ENCODE measurements at places on chromosomes 1 and 21.

DNA sequence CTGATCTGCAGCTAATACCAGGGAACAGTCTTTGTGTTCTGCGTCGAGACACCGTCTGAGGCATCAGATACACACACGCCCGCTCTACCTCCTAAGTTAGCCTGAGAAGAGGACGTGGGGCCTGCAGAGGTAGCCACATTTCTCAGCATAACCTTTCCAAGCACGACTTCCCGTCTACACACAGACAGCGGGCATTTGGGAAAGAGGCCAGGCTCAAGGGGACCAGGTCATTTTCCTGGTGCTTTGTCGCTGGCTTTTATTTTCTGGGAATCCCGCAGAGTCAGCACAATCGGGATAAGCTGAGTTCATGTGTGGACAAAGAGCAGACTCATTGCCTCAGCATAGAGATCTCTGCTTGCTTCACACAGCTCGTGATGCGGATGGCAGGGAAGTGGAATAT is 72.5 kb upstream of the SMYD2 start:
- no peak for DNase-seq

DNA sequence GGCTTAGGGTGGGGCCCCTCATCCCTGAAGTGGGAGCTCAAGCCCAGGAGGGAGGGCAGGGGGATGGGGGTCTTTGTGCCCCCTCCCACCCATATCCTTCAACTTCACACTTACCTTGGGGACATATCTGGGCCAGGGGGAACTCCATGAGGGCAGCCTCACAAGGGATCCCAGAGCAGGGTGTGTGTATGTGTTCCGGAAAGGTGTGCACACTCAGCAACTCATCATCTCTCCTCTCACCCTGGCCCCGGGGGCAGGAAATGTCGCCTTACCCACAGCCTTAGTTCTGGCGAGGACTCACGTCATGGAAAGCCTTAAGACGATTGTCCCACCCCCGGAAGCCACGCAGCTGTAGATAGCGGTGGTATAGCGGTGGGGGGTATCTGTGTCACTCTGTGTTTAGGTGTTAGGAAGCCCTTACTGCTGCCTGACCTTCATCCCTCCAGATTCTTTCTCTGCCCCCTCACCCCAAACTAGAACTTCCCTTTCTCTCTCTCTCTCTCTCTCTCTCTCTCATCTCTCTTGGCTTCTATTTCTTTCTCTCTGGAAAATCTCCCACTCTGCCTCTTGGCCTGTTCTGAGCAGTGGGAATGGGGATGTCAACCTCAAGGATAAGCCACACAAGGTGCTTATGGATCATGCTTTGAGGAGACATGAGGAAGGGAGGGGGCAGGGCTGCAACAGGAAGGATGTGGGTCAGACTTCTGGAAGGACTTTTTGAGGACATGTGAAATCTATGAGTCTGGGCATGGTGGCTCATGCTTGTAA is at the start of gene SH2D2A:
TSS of gene SH2D2A (minus strand) at position 288 of the 768 bp plus-strand sequence. CDS start at position 148, 140 bp downstream.
- DNase-seq = peak; percentile 94

DNA sequence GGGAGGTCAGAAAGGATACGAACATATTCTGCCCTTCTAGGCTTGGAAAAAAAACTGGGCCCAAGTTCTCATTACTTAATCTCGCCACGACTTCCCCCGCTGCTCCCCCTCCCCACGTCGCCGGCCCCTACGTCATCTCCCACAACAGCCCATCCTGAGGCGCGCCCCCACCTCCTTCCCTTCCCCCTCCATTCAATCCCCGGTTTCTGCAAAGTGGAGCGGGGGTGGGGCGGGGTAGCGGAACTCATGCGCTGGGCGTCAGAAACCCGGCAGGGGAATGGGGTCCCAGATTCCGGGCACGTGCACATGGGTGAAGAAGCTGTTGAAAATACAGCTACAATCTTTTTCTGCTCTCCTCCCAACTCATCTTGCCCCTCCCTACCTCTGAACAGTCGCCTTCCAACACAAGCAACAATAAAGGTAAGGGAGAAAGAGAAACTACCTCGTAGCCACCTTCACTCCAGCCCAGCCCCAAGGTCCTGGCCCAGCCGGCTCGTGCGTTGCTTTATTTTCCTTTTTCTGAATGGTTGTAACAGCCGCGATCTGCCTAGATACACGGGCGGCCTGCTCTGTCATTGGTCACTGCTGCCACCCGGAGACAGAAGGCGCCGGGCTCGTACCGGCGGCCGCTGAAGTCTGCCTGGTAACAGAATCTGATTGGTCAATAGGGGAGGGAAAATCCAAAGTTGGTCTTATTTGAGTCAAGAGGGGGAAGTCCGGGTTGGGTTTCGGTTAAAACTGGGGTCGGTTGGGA is at the start of gene RFX5:
TSS of gene RFX5 (minus strand) at position 484 of the 754 bp plus-strand sequence. CDS start 932 bp downstream, outside the sequence.
- peak; percentile 83 for DNase-seq

DNA sequence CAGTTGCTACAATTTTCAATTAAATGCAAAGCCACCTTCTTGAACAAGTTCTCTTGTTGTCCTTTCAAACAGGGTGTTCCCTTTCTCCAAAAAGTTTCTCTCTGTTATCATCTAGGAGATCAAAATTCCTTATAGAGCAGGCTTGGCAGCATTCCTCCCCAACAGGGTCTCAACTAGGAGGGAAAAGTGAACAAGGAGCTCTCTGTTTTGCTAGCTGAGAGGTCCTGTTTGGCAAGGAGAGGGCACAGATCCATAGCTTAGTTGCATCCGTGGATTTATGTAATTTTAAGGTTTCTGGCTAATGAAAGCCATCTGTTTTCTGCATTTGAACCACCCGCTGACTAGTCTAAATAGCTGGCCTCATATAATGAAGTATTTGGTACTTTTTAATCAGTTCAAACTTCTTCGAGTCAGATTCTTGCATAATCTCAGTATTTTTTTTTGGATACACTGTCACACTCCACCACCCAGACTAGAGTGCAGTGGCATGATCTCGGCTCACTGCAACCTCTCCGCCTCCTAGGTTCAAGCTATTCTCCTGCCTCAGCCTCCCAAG is 54.0 kb downstream of the APP start:
- no peak for DNase-seq

- DNase-seq = no peak
Observed at GRCh38 chr1:159646687-159647086, 59.1 kb downstream of the APCS start.

GRCh38 chr1:13699510-13699909 is 478 bp upstream of the PRDM2 start:
- no peak for DNase-seq

GRCh38 chr1:118979754-118980575 is 8.2 kb downstream of the TBX15 start:
- DNase-seq = no peak

GRCh38 chr1:10764296-10764798 is 32.1 kb downstream of the CASZ1 start:
- no peak for DNase-seq

GRCh38 chr1:217493290-217493689 is 137.6 kb downstream of the GPATCH2 start:
- no peak for DNase-seq

- DNase-seq = no peak
Observed at GRCh38 chr21:16708101-16708835, 804.6 kb upstream of the CXADR start.

- no peak for DNase-seq
Observed at GRCh38 chr1:108583757-108584427, 24.0 kb downstream of the EEIG2 start.

DNA sequence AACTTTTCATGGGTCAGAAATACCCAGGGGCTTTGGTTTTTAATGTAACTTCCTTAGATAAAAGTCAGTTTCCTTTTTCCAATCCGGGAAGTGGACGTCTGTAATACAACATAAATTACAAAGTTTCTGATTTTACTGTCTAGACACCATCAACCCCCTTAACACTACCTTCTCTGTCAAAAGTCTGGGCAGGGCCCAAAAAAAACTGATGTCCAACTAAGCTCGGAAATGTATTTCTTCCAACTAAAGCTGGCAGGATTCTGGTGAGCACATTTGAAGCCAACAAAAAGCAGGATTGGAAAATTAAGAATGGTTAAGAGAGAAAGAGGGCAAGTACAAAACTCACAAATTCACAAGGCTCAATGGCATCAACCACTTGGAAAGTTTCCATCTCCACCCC is 24.3 kb downstream of the DDAH1 start:
- DNase-seq = no peak

DNA sequence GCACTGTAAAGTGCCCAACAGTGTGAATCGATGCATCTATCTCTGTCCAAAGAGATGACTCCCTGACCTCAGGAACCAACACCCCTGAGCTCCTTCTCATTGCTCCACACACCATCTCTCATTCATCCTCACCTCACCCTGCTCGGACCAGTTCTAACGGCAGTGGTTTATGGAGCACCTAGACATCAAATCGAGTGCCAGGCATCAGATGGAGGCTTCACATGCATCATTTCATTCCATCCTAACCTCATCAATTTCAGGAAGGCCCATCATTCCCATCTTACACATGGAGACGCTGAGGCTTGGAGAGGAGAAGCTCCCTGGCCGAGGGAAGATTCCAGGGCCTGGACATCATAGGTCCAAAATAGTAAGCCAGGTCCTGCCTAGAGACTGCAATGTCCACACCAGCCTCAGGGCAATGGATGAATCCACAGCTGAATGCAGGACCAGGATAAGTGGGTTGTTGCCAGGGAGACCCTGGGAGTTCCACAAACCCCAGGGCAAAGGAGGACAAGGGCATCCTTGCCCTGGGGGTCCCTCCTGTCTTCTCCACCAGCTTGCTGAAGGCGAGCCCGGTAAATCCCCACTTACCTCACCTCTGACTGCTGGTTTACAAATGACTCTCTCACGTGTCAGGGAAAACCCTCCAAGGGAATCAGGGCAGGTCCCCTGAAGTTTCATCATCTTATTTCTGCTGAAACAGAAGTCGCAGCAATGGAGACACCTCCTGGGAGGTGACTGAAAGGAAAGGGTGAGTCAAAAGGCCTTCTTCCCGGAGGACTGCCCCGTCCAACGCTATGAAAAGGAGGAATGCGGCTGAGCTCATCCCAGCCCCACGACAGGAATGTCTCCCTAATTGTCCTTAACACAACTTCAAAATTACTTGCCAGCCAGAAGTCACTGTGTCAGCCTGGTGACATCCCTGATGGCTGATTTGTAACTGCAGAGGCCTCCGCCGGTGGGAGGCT is 9.0 kb upstream of the IFFO2 start:
- no peak for DNase-seq

DNA sequence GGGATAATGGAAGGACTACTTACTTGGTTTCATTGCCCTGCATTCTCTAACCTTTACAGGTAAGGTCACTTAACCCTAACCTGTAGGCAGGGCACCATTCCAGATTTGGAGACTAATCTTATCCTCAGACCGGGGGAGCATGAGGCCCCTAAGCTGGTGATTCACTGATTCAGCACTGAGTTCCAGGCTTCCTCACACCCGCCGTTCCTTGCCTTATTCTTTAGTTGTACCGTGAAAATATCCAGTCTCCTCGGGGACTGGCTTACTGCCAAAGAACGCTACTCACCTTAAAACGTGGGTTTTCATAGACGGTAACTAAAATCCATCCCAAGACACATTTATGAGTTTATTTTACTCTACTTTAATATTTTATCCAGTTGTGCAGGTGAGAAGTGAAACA is 44.3 kb upstream of the COL24A1 start:
- DNase-seq = no peak

GRCh38 chr1:230280906-230281413 is 145.2 kb downstream of the PGBD5 start:
- DNase-seq = no peak

DNA sequence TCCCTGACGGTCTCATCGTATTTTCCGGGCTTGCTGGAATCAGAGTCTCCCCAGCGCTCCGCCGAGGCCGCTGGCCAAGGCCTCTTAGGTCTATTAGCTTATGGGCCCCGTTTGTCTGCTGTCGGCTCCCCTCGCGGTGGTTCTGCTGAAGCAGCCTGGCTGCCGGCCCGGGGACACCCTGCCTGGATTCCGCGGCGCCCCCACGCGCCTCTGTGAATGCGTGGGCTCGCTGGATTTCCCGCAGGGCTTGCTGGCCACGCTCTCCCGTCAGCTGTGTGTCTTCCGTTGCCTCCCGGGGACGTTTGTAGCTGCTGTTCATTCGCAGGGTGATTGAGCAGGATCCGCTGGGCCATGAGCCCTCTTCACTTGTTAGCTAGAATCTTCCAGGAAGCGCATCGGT is 8.4 kb downstream of the LRRC3 start:
- DNase-seq = no peak

- no peak for DNase-seq
Observed at GRCh38 chr1:247357052-247357780, 25.5 kb upstream of the ZNF496 start.

GRCh38 chr1:6519935-6520671 is 28.6 kb upstream of the PLEKHG5 start:
- no peak for DNase-seq

DNA sequence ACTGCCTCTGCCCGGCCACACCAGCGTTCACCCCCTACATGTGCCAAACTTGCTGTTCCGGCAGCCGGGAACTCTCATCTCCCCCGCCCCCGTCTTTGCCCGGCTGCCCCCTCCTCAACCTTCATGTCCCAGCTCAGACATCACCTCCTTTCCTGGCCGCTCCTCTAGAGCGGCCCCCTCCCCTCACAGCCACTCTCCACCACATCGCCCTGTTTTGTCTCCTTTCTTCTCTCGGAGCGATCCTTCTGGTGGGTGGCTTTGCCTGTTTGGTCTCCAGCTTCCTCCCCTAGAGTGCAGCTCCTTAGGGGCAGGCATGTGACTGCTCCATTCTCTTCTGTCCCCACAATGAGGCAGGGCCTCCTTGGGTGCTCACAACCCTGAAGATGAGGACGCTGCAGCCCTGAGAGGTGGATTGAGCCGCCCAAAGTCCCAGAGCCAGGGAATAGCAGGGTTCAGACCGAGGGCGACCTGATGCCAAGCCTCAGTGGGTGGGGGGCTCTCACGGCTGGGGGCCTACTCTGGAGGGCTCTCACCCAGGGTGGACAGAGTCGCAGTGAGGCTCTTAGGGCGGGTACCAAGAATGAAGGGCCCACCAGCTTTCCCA is 44.9 kb upstream of the ECE1 start:
- no peak for DNase-seq

DNA sequence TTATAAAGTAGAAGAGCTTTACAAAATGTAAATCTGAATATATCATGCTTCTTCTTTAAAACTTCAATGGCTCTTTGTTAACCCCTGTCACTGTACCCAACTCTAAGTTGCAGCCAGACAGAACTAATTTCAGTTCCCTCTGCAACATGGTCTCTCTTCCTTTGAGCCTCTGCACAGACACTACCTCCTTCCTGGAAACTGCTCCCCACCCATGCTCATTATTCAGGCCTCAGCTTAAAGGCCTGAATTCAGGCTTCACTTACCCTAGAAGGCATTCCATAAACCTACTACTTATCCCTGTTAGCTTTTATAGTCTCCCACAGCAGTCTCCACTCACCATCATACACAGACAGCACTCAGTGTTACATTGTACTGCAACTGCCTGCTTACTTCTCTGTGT is 2.6 kb upstream of the EEIG2 start:
- DNase-seq = no peak

GRCh38 chr1:24261977-24262376 is 57.2 kb upstream of the GRHL3 start:
- no peak for DNase-seq

DNA sequence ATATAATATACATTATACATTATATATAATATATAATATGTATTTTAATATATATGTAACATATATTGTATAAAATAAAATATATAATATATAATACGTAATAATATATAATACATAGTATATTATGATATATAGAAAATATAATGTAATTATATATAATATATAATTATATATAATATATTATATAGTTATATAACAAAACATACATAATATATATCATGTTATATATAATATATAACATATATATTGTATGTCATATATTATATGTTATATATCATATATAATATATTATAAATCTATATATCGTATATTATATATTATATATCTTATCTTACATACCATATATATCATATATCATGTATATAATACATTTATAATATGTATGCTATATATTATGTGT is 248.2 kb upstream of the TPTE start:
- no peak for DNase-seq

All from stimulated activated CD8-positive, alpha-beta memory T cell treated with anti-CD3 and anti-CD28 coated beads, Interleukin-12 subunit alpha, Interleukin-12 subunit beta, amount 100 ng/mL, for 1 hour (primary cell).